Bronchial epithelial cell (primary cell): ENCODE measurements at places on chromosomes 5 and 9.

GRCh38 chr5:30604648-30605262 lies 588.7 kb upstream of the CDH6 start:
- DNase-seq = no peak

DNA sequence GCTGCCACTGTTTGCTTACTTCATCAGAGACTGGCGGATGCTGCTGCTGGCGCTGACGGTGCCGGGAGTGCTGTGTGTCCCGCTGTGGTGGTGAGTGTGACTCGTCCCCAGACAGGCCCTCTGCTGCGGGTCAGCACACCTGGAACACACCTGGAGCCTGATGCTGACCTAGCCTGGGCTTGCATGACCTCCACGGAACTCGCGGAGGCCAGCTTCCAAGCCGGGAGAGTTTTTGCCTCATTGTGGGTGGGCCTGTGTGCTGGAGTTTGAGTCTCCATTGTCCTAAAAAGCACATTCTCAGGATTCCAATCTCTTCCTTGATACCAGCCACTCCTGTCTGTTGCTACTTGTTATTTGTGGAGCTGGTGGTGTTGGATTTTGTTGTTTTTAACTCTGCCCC lies 28.1 kb downstream of the SLC22A4 start:
- DNase-seq = no peak

- DNase-seq = no peak
Observed at GRCh38 chr5:133397348-133397747, 215.0 kb downstream of the FSTL4 start.

DNA sequence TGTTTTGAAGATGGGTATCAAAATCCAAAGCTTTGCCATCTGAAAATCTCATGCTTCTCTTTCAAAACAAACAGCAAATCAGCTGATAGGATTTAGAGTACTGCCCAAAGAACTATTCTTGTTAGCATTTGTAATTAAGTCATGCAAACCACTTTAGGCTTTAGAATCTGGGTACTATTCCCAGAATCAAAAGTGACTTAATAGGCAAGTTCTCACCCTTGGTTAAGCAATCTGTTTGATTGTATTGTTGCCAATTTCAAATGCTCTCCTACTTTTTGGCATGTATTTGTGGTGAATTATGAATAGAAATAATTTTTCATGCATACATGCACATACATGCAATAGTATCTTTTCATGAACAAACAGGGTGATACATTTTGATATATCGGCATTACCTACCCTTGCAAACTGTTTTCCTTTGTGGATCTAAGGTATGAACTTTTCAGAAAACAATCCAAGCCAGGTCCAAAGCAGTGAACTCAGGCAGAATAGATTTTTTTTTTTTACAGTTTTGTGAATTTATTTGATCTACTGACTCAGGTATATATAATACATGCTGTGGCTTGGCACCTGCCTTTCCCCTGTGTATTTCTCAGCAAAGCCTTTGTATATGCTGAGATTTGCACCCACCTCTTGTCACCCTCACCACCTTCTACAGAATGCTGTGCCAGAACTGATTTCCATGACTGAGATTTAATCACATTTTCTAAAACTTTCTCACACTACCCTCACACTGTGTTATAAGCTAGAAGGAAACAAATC lies 9.0 kb downstream of the IL33 start:
- peak; percentile 75 for DNase-seq

- no peak for DNase-seq
Observed at GRCh38 chr9:120714846-120715388, 647 bp upstream of the MEGF9 start.

- no peak for DNase-seq
Observed at GRCh38 chr9:93205896-93206575, 22.1 kb downstream of the WNK2 start.

DNA sequence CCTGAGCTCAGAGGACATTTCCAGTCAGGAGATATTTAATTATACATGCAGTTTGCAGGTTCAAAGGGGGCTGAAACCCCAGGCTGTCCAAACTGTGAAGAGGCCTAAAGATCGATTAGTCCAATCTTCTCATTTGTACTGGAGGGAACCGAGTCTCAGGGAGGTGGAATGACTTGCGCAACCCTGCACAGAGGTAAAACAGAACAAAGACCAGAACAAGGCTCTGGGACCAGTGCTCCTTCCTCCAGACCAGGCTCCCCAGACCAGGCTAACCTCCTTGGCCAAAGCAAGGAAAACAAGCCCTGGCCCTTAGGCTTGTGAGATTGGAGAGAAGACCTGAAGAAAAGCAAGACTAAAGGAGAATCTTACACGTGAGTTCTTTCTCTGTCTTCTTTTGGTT lies 120.8 kb downstream of the ENC1 start:
- no peak for DNase-seq

DNA sequence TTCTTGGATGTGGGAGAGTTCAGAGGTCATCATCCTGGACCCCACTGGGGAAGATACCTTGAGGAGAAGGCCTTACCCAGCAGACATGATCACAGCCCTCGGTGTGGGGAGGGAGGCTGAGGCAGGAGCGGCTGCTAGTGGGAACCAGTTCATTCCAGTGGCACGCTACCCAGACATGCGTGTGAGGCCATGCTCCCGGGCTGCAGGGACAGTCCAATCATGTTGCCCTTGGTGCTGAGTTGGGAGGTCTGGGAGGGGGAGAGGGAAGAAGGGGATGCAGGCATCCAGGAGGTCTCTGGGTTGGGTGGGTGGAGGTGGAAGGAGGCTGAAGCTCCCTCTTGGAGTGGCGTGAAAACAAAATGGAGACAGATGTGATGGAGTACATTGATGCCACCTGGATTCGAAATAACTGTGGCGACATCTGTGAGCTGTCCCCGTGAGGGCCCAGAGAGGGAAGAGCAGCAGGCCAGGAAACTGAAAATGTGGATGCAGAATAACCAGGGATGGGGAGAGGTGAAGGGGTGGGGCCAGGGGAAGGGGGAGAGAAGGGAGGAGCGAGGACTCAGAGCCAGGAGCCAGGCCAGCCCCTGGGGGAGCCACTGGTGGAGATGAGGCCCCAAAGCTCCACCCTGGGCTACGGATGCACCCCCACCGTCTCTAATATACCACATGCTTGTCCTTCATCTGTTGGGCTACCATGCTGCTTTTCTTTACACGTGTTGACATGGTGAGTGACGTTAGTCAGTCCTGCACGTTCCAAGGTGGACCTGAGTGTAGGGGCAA lies 16.2 kb downstream of the NDUFS6 start:
- DNase-seq = no peak

- DNase-seq = no peak
Observed at GRCh38 chr9:124415852-124416484, 726 bp upstream of the PSMB7 start.

GRCh38 chr5:58382131-58382534 lies 77.8 kb downstream of the PLK2 start:
- no peak for DNase-seq

- no peak for DNase-seq
Observed at GRCh38 chr9:21499912-21500311, 17.8 kb upstream of the IFNE start.

DNA sequence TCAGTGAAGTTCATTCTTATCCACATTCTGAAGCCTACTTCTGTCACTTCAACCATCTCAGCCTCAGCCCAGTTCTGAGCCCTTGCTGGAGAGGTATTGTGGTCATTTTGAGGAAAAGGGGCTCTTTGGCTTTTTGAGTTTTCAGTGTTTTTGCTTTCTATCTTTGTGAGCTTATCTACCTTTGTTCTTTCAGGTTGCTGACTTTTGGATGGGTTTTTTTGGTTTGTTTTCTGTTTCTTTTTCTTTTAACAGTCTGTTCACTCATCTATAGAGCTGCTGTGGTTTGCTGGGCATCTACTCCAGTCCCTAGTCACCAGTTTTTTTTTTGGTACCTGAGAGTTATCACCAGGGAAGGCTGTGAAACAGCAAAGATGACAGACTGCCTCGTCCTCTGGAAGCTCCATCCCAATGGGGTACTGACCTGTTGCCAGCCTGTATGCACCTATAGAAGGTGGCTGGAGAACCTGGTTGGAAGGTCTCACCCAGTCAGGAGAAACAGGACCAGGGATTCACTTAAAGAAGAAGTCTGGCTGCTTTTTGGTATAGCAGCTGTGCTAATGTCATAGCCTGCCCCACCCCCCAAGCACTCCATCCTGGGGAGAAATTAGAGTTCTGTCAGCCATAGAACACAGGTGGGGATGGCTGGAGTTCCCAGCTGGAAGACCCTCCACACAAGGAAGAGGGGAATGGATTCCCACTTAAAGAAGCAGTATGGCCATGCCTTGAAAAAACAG lies 138.6 kb upstream of the TSLP start:
- no peak for DNase-seq

- DNase-seq = no peak
Observed at GRCh38 chr9:37752642-37753488, 740 bp upstream of the TRMT10B start.

- DNase-seq = peak; percentile 45
Observed at GRCh38 chr9:1071730-1072129, 21.6 kb downstream of the DMRT2 start.
